ENCODE measurements at places on chromosomes 3 and 15.

GRCh38 chr3:108091498-108092250 is 843 bp upstream of the CD47 start:
- DNase-seq: peak; percentile 43

GRCh38 chr15:52255008-52255407 is 40.6 kb downstream of the MYO5C start:
- no peak for DNase-seq

DNA sequence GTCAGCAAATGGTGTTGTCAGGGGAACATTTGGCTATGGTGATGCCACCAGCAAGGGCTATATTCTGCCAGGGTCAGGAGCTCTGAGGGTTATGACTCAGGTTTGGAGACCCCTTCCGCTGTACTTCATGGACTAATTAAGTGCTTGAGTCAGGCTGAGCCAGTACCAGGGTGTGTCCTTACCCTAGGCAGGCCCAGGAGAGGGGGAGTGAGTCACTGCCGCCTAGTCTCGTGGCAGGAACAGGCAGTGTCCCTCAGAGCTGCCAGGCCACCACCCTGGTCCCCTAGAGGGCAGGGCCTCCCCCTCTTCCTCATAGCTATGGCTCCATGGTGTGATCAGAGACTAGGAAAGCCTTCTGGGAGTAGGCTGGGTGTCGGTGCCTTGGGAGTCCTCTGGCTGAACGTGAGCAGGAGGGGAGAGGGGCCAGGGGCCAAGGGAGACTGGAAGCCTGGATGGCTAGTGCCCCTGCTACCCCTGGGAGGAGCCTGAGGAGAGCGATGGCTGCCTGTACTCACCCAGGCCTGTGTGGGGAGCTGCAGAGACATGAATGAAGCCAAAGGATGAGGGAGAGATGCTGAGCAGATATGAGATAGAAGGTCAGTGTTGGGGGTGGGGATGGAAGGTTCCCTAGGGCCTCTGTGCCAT is 10.6 kb downstream of the MAPKAPK3 start:
- no peak for DNase-seq

- no peak for DNase-seq
Observed at GRCh38 chr15:49627407-49627877, 6.6 kb downstream of the DTWD1 start.

DNA sequence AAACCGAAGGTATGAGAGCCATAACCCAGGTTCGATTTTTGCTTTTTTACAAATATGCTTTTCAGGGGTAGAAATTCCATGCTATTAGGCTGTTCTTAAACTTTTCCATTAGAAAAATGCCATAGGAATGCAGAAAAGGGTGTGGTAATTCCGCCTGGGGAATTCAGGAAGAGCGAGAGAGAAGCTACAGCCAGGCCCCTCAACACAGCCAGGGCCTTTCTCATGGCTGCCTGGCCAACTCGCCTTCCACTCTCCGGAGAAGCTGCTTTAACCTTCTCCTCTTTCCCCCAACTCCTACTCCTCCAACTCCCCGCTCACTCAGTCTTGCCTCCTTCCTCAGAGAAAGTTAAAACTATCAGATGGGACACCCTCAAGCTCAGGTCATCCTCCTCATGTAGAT is 9.1 kb upstream of the TICRR start:
- no peak for DNase-seq

DNA sequence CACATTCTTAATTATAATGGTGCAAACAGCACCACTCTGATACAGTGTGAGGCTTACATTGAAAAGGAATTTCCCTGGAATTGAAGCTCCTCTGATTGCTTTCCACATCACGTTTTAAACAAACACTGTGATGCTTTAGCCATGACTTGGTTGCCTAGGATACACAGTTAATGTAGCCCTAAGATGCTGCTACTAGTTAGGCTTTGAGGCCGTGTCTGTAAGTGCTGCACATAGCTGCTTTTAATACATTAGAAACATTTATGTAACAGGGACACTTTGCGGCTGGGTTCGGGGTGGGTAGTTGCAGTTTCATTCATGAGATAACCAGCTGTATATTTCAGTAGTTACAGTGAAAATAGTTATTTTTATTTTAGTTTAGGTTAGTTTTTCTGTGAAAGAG is 334.7 kb downstream of the NLGN1 start:
- no peak for DNase-seq

- DNase-seq: no peak
Observed at GRCh38 chr3:15964605-15965442, 167.0 kb upstream of the ANKRD28 start.

GRCh38 chr15:51025454-51025846 is 69.3 kb downstream of the TNFAIP8L3 start:
- no peak for DNase-seq

- DNase-seq: no peak
Observed at GRCh38 chr15:66883284-66883911, 181.4 kb downstream of the SMAD6 start.

- no peak for DNase-seq
Observed at GRCh38 chr15:101568309-101568708, 78.8 kb upstream of the PCSK6 start.

DNA sequence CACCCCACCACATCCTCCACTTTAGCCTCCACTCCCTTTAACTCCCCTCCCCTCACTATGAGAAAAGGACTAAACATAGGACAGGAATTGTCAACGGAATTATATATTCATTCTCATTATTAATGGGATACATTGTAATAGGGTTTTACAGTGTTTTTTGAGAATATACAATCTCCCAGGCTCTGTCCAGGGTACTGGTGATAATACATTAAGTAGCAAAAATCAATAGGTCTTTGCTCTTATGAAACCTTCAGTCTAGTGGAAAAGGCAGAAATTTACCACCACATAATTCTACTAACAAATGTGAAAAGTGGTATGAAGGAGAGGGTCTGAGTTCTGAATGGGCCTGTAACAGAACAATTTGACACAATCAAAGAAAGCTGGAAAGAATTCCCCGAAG is 28.2 kb upstream of the IGSF11 start:
- no peak for DNase-seq

DNA sequence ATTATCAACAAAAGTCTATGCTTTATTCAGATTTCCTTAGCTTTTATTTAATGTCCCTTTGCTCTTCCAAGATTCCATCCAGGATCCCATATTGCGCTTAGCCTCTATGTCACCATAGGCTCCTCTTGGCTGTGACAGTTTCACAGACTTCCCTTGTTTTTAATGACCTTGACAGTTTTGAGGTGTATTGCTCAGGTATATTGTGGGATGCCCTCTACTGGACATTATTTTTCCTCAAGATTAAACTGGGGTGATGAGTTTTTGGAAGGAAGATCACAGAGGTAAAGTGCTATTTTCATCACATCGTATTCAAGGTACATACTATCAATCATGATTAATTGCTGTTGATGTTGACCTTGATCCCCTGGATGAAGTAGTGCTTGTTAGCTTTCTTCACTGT is 99.1 kb upstream of the SMAD3 start:
- DNase-seq: no peak

DNA sequence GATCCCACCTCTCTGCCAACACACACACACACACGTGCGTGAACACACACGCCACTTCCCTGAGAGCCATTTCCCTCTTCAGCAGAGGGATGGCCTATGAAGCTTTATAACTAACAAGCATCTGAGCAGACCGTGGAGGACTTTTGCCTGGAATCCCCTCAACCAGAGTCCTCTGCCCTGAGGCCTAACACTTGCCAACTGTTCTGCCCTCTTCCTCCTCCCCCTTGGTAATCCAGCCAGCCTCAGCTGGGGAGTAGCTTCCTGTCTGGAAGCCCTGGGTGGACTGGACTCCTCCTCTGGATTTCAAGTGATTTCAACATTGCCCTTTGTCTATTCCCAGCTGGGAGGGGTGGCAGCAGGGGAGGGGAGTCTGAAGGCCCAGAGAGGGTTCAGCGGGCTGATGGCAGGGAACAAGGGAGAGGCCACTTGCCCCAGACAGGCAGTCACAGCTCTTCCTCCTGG is 68.4 kb upstream of the HACD2 start:
- no peak for DNase-seq

GRCh38 chr3:11711876-11712275 is 68.2 kb upstream of the VGLL4 start:
- no peak for DNase-seq

DNA sequence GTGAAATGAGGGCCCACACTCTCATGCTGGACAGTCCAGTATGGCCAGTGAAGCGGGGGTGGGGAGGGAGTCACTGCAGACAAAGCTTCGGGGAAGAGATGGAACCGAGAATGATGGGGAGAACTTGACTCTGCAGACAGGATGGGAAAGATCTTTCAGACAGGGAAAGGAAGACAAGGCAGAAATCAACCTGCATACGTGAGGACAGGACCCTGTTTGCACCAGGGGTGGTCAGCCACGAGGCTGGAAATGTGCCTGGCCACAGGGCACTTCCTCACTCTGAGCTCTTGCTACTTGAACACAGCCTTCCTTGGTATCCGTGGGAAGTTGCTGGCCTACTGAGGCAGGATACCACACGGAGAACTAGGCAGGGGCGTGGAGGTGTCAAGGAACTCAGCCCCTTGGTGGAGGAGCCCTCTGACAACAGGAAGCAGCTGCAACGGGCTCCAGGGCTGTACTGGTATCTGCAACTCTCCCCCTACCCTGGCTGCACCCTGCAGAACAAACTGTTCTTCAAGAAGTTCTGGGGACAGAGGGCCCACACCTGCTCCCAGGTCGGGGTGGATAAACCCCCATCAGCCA is 9.3 kb upstream of the SRP14 start:
- no peak for DNase-seq

DNA sequence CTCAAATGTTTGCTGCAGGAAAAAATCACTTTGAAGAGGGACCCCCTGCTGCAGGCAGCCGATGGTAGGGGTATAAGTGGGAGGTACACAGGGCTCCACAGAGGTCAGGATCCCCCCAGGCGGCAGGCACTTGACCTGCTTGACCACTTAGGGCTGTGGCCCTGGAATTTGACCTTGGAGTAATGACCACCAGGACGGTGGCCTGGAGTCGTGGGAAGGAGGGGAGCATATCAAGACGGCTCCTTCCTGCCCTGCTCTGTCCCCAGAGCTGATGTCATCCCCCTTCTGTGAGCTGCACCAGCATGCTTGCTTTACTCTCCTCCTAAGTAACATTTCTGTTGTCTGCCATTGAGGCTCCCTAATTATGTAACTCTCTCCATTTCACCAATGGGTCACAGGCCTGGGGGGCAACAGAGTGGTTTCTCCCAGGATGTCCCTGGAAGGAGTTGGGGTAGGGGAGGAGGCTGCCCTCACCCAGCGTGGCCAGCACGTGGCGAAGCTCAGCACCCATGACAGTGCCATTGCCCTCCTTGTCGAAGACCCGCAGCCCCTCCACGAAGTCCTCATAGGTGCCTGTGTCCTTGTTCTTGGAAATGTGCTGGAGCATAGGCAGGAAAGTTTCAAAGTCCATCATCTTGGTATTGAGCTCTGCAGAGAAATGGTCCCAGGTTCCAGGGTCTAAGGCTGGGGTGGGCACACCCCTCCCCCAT is 4.1 kb downstream of the MYL3 start:
- DNase-seq: no peak

DNA sequence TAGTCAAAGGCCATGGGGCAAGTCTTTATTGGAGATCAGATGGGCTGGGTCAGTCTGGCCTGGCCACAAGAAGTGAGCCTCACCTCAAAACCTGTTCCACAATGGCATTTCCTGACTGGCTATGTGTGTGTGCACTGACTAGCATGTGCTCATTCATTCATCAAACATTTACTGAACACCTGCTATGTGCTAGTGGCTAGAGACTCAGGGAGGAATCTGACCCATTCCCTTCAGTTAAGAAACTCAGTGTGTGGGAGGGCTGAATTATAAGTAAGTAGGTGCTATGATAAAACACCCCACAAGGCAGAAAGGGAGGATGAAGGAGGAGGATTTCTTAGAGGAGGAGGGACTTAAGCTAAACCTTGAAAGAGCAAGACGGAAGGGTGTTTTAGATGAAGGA is 5.4 kb upstream of the CGNL1 start:
- DNase-seq: no peak
